ENCODE measurements at places on chromosomes 11 and 22.

DNA sequence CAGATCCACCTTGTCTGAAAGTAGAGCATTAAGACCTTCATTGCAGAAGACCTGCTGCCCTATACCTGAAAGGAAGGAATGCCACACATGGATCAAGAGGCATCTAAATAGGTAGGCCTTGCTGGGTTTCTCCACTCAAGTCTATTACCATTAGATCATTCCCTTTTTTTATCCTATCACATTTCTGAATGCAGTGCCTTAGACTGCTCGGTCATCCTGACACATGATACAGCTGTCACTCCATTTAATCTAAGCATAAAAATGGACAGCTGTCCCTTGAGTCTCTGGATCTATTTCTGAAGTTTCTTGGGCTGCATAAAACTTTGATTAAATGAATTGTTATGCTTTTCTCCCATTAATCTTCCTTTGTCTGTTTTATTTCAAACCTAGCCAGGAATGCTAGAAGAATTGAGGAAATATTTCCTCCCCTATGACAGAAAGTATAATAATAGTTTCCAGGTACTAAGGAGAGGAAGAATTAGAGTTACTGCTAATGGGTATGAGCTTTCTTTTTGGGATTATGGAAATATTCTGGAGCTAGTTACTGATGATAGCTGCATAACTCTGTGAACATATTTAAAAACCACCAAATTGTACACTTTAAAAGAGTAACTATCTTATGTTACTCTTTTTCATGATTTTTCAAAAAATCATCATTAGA, 88.0 kb downstream of the DLG2 start:
- DNase-seq, result no peak

GRCh38 chr22:45218976-45219375, 21.7 kb downstream of the KIAA0930 start:
- no peak for DNase-seq

GRCh38 chr22:36280379-36280778, 27.4 kb downstream of the APOL1 start:
- no peak for DNase-seq

- DNase-seq, result no peak
These were observed 642 bp upstream of the SEPTIN3 start for GRCh38 chr22:41968601-41969000.

GRCh38 chr22:23280356-23281052, 100.2 kb downstream of the BCR start:
- DNase-seq, result no peak

DNA sequence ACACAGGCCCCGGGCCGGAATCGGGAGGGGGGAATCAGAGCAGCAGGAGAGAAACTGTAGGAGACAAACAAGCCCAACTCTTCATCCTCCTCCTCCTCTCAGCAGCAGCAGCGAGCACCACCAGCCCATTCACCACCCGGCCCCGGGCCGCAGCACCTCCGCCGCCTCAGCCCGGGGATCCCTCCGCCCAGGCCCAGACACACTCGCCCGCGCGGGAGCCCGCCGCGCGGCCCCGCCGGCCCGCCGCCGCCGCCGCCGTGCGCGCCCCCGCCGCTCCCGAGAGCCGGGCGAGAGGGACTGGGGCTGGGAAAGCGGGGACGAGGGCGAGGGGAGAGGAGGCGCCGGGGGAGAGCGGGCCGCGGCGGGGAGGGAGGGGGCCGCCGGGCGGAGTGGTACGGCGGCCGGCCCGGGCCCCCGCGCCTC, at the start of gene PHF21A:
TSS of gene PHF21A (minus strand) at position 154 of the 423 bp plus-strand sequence. CDS start 37,235 bp downstream, outside the sequence.
- peak; percentile 85 for DNase-seq

GRCh38 chr22:42111798-42112197, 18.8 kb downstream of the CYP2D6 start:
- no peak for DNase-seq

DNA sequence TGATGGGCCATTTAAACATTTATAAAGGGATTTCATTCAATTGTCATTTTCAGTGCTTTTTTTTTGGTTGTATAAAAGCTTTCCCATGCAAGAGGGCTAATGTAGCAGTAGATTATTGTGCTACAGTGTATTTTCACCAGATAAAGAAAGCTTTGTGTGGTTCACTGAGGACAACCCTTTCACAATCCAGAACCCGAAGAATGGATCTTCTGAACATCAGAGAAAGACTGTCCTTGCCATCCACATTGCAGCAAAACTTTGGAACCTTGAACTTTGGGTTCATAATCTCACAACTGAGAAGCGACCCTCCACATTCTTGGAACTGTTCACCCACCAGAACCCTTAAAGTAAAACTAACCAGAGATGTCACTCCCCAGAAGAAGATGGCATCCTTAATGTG, 9.3 kb downstream of the APOBEC3H start:
- no peak for DNase-seq

- no peak for DNase-seq
These were observed 60.0 kb downstream of the GLYATL1 start for GRCh38 chr11:58999291-58999680.

DNA sequence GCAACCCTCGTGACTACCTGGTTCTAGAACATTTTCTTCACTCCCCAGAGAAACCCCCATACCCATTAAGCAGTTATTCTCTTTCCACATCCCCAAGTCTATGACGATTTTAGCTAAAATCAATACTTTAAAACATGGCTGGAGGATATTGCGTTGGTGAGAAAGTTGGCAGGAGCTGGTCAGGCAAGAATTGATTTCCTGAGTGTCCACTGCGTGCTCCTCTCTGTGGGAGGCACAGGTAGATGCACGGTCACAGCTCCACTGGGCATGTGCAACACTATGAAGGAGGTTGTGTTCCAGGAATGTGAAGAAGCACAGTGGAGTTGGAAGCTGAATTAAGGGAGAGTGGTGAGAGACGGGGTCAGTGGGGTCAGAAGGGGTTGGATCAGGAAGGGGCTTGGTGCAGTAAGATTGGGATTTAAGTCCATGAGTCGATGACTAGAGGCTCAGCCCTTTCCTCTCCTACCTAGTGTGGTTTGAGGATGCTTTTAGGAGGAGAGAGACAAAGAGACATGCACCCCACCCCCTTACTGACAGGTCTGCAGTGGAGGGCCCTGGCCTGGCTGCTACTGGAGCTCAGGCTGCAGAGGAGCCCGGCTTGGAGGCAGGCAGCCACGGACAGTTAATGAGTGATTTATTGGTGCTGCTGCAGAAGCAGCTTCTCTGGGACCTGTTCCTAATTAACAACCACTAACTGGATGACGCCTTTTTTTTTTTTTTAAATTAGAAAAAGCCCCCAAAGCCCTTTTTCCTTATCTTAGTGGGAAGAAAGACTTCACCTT, 395.6 kb downstream of the TENM4 start:
- DNase-seq, result no peak

DNA sequence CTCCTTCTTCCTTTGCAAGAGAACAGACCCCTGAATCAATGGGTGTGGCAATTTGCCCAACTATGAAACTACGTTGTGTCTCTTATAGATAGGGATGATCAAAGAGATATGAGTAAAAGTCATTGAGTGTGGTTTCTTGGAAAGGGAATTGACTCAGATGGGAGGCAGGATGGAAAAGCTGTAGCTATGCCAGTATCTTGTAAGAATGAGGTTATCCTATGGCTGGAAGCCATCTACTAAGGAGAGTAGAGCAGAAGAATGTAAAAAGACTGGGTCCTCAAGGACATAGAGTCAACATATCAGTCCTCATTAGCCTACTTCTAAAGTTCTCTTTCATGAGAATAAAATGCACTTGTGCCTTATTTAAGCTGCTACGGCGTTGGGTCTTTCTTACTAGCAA, 78.9 kb upstream of the POU2AF2 start:
- DNase-seq, result no peak

DNA sequence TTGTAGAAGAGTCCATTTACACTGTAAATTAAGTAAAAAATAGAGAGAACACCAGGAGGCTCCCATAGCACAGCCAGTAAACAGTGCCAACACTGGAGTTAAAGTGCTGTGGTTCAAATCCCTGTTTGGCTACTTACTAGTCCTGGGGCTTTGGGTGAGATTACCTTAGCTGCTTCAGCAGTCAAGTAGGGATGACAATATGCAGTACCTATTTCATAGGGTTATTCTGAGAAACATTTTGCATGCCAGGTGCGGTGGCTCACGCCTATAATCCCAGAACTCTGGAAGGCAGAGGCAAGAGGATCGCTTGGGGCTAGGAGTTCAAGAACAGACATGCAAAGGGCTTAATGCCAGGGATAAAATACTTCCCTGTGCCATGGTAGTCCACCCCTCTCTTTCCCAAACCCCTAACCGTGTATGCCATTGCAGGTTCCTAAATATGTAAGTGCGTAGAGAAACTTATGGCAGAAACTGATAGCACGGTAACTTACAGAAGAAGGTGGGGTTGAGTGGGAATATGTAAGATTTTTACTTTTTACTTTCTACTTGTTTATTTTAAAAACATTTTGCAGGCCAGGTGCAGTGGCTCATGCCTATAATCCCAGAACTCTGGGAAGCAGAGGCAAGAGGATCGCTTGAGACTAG, 86.4 kb upstream of the PICALM start:
- no peak for DNase-seq

DNA sequence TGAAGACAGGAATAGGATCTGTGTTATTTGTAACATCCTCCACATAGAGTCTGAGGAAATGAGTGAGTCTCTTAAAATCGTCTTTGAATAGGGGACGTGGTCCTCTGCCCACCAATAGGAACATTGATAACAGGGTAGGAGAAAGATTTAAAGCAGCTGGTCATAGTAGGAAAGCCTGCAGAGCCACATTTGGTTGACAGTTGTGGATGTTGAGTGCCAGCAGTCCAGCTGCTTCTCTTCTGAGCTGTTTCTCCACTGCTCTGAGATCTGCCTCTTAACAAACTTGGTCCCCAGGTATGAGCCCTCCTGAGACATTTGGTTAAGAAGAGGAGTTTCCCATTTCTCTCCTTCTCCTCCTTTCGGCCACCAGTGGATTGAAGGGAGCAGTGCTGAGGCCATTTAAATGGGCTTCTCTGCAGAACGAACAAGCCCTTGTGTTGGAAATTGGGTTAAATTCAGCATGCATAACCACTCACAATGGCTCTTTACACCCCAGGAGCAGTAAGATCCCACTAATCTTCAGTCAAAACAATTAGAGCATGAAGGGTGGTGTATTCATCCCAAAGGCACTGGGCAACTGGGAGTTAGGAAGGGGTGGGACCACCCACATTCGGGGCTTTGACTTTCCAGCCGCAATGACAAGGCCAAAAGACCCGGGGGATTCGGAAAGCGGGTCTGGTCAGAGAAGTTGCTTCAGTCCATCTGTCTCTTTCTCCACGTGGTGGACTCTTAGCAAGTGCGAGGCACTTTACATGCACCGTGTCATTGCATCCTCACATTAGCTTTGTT, 32.3 kb downstream of the MIAT start:
- no peak for DNase-seq

DNA sequence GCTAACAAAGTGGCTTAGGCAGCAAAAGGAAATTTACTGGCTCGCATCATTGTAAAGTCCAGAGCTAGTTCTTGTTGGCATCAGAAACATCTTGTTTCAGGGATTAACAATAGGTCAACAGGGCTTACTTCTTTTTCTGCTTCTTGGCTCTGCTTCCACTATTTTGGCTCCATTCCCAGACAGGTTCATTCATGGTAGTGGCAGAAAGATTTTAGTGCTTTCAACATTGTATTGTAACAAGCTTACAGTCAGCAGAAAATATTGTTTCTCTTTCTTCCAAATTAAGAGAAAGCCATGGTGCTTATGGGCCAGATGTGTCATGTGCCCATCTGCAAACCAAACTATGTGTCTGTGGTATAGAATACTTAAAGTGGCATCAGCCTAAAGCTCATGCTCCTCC, 315.6 kb downstream of the RAB38 start:
- no peak for DNase-seq

DNA sequence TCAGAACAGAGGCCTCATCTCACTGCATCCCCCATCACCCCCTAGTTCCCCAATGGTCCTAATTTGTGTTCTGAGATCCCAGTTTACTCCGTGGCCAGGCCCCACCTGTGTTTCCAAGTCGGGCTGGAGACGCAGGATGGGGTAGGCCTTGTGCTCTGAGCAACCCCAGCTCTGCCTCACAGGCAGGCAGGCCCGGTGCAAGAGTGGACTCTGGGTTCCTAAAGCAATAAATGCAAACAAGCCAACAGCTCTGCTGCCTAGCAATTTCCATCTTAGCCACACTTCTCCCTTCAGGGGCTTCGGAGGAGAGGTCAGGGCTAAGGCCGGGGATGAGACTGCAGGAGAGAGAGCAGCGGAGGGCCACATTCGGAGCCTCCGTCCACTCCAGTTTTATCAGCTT, 2.5 kb upstream of the EPS8L2 start:
- DNase-seq, result no peak

DNA sequence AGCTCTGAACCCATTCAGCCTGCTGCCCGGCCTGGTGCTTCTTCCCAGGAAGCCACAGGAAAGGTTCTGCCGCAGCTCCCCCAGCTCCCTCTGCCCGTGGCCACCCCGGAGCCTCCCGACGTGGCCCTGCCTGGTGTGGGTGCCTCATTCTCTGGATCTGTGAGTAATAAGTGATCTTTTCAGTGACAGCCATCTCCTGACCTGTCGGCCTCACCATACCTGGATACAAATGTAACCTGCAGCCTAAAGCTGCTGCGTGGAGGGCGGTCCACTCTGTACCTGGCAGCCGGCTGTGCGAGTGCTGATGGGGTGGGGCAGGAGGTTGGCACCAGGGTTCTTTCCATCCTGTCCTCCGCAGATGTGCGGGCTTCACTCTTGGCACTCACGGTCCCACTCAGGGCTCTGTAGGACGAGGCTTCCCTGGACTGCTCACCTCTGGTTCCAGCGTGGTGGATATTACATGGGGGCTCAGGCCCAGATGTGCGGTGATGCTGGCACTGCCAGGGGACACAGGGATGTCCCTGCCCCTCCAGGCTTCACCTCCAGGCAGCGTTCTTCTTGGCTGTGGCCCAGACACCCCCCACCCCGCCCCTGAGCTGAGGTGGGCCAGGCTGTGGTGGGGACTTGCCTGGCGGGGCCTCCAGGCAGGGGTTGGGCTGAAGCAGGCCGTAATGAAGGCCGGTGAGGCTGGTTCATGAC, 748.5 kb downstream of the BRD1 start:
- DNase-seq, result no peak

GRCh38 chr11:20192151-20192550, 31.9 kb upstream of the DBX1 start:
- DNase-seq, result no peak

GRCh38 chr11:36453678-36454077, 56.4 kb downstream of the TRAF6 start:
- no peak for DNase-seq
